CD14-positive monocyte (primary cell): ENCODE measurements at places on chromosomes 3 and 15.

GRCh38 chr3:151383956-151384355, 597 bp downstream of the P2RY12 start:
- DNase-seq: no peak

- DNase-seq: no peak
These were observed 31.6 kb downstream of the DNAJB8 start for GRCh38 chr3:128435058-128435457.

DNA sequence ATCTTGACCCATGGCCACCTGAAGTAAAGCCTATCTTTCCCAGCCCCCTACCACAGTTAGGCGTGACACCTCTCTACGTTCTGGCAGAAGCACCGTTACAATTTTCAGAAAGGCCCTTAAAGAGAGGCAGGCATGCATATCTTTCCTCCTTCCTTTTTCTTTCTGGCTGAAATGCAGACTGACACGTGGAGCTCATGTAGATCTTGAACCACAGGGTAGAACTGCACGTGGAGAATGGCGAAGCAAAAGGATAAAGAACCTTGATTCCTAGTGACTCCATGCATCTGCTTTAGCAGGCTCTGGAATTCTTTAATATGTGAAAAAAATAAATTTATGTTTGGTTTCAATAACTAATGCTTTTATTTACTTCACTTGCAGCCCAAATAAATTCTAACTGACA, 166.6 kb downstream of the CPNE4 start:
- no peak for DNase-seq

DNA sequence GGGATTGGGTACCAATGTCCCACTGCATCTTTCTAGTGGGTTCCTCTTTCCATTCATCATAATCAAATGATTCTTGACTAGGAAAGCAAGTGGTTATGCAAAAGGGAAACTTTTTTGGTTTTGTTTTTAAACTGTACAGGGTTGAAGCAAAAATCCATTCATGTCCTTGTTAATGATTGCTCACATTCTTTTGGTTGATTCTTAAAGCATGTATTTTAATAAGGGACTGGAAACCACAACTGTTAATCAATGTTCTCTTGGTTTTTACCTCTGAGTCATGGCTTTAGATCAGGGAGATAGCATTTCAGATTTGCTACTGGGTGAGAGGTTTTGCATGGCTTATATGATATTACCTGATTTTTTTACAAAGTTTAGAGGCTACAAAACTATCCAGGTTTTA, 371.7 kb upstream of the RGMA start:
- no peak for DNase-seq

DNA sequence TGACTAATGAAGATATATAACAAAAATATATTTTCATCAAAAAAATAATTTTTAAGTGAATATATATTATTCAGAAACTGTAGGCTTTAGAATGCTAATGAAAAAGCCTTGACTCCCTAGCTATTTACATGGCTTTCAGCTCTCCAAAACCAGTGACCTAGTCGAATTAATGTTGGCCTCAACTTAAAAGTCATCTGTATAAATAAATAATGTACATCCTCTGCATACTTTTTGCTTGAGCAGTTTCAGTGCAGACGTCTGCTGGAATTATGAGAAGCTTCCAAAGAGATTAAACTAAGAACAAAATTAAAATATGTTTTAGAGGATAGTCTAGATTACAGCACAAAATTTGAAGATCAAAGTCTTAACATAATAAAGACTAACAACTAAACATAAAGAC, 520.4 kb upstream of the ALCAM start:
- no peak for DNase-seq

- no peak for DNase-seq
These were observed 525.5 kb upstream of the NAALADL2 start for GRCh38 chr3:174333640-174334039.

DNA sequence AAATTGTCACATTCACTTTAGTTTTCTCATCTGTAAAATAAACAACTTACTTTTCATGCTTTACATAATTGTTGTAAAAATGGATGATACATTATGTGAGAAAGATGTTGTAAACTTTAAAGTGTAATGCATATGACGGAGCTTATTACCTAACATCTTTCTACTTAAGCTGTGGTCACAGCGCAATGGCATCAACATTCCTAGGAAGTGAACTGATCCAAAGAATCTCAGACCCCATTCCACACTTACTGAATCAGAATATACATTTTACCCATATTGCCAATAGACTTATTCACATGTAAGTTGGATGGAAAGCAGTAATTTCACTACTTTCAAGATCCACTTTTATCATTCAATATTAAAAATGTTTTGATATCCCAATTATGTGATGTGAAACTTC, 497.5 kb downstream of the FGF12 start:
- DNase-seq: no peak

GRCh38 chr15:92821491-92822116, 78.5 kb upstream of the CHD2 start:
- no peak for DNase-seq

GRCh38 chr3:83321891-83322290, 1560.4 kb upstream of the GBE1 start:
- DNase-seq: no peak

GRCh38 chr3:32359766-32360492, 31.7 kb upstream of the CMTM7 start:
- DNase-seq: no peak

GRCh38 chr3:188408831-188409230, 254.9 kb downstream of the LPP start:
- no peak for DNase-seq

DNA sequence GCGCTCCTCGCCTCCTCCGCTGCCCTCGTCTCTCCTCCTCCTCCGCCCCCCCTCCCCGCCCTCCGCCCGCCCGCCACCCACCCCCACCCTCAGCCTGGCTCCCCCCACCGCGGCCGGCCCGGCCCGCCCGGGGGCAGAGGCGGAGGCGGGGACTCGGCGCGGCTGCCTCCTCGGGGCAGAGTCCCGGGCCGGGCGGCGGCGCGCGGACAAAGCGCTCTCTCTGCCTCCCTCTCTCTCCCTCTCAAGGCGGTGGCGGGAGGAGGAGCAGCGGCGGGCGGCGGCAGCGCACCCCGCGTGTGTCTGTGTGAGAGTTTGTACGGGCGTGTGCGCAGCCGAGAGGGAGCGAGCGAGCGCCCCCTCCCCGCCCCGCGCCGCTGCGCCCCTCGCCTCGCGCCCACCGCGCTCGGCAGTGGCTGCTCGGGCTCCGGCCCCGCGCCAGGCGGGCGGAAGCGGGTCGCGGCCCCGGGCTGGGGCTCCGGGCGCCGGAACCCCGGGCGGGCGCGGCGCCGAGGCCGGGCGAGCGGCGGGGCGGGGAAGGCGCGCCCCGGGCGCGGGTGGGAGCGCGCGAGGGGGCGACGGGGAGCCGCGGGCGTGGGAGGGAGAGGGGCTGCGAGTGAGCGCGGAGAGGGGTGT, at the start of gene IGF2BP2:
Gene IGF2BP2, minus strand, starts transcription at position 37 of the 633 bp plus-strand sequence. CDS start 82 bp downstream, outside the sequence.
- peak; percentile 49 for DNase-seq

- no peak for DNase-seq
These were observed 151.8 kb upstream of the LRRFIP2 start for GRCh38 chr3:37326144-37326543.

- peak; percentile 90 for DNase-seq
These were observed 2.3 kb upstream of the TGFBR2 start for GRCh38 chr3:30604093-30604492.

- DNase-seq: no peak
These were observed 654 bp downstream of the PPARG start for GRCh38 chr3:12289524-12289923.

DNA sequence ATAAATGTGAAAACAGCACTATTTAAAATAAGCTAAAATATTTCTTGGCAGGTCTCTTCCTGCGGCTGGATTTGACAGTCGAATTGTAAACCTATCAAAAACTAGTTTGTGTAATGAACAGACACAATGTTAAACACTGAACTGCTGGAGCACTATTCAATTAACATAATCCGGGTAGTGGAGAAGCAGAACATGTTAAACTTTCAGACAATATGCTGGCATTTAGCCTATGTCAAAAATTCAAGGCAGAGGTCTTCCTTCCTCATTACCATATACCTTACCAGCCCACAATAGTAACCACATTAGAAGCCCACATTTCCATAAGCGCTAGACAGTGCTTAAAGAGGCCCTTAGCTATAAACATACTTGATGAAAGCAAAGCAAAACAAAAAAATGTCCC, 1042.9 kb downstream of the ROBO1 start:
- no peak for DNase-seq

DNA sequence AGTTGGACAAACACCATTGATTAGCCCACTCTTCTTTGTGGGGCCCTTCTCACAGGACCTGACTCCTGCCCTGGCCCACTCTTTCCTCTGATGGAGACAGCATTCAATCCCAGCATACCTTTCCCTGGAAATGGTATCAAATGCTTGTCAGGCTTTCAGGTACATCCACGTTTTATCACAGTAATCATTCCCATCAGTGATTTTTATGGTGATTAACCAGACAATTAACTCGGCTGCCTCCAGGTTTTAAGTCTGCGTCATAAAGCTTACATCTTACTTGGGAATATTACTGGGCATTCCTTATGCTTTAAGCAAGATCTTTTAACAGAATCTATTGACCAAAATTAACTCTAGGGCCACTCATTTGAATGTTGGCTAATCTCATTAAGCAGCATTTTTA, 33.4 kb downstream of the LRRK1 start:
- no peak for DNase-seq

- peak; percentile 69 for DNase-seq
These were observed 748 bp downstream of the CCNL1 start for GRCh38 chr3:157159037-157159761.

- peak; percentile 99 for DNase-seq
These were observed 3.2 kb downstream of the ZXDC start for GRCh38 chr3:126472277-126473006.

DNA sequence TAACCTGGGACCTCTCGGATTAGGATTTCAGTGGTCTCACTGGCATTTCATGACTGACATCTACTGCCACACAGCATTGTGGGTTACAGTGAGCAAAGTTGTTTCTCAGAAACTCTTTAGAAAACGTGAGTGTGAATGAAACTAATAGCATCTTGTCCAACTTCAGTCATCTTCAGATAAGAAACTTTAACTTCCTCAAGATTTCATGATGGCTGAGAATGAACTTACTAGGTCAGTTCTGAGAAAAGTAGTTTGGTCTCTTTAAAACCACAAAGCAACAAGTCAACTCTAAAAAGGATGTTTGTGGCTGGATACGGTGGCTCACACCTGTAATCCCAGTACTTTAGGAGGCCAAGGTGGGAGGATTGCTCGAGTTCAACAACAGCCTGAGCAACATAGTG, 14.2 kb upstream of the HOMER2 start:
- DNase-seq: no peak

DNA sequence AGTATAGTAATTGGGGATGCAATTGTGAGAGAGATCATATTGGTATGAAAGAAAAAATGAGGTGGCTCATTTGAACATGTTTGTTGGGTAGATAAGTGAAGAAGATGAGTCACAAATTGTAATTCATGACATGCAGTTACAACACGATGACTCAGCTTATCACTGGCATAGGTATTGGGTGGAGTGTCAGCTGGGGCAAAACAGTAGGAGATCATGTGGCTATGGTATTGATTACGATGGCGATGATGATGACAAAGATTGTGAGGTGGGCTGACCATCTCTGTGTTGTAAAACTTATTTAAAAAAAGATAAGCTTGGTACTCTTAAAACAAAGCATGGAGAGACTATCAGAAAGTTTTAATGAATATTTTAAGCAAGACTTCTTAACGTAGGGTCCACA, 11.6 kb upstream of the DPH6 start:
- no peak for DNase-seq

DNA sequence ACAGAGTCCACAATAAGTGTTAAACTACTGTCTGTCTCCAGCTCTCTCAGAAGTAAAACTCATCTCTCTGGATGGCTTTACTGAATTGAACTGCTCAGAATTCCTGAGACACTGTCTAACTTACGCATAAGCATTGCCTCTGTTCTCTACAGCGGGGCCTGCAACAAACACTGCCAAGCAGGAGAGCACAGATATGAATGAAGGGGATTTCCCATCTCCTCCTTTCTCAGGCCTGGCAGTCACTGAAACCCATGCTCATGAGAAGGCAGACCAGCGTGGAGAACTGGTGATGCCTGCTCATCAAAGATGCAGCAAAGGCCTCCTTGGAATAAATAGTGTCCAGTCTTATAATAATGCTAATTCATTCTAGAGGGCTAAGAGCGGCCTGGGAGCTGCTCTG, 10.3 kb downstream of the RASGRP1 start:
- no peak for DNase-seq

DNA sequence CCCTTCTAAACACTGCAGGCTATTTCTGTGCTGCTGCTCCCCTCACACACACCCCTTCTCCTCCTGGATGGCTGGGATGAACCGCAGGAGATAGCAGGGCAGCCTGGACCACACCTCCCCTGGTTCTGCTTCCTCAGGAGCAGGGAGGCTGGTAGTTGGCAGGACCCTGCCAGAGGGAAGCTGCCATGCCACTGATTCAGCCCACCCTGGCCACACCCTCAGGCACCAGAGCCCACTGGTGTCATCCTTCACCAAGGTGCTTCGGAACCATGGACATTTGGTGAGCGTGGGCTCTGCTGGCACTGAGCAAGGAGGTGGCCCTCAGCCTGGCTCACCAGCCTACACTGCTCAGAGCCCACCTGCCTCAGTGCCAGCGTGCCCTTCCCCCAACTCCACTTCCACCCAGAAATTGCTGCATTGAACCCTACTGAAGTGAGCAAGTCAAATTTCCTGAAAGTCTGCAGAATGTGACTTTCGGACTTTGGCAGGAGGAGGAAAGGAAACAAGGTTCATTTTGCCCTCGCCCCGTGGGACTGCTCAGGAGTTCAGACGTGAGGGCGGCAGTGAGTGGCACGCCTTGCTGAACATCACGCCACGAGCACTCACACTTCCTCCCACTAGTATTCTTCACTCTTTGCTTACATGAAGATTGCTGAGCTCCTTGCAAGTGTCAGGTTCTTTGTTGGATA, 26.3 kb downstream of the BMF start:
- DNase-seq: no peak

- DNase-seq: no peak
These were observed 20.2 kb downstream of the IL17RD start for GRCh38 chr3:57144952-57145351.

DNA sequence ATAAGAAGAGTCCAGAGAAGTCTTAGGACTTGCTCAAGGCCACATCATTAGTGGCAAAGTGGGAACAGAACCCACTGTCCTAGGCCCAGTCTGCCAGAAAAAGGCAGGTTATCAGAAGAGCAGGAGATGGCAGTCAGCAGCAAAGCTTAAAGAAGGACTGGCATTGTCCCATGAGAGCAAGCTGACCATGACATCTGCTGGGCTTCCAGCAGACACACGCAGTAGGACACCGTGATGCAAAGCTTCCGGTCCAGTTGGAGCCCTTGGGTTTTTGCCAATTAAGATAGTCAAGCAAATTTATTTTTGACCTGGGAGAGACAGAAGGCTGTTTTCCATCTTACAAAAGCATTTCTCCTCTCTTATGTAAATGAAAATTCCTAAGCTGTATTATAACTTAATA, 42.1 kb downstream of the ZBTB38 start:
- DNase-seq: no peak

GRCh38 chr3:134362221-134362620, 12.0 kb downstream of the AMOTL2 start:
- no peak for DNase-seq

DNA sequence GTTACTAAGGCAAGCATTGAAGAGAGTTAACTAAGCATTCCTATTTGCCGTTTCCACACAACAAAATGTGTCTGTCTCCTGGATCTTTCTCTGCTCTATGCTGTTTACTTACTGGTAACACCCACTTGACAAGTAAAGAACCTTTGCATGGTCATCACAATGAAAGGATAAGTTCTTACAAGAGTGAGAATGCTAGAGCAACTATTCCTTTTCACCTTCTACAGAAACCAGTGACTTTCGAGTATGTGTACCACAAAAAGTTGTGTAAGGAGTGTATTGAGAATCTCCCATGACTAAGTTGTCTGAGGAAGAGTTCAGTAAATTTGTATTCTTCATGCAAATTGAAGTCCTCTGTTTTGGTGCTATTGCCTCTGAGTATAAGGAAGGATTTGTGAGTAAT, 10.8 kb downstream of the TIPARP start:
- DNase-seq: peak; percentile 87
